ENCODE measurements at places on chromosomes 7 and 10.

- no peak for DNase-seq
Measured at GRCh38 chr10:63578501-63578900, 57.3 kb downstream of the REEP3 start.

DNA sequence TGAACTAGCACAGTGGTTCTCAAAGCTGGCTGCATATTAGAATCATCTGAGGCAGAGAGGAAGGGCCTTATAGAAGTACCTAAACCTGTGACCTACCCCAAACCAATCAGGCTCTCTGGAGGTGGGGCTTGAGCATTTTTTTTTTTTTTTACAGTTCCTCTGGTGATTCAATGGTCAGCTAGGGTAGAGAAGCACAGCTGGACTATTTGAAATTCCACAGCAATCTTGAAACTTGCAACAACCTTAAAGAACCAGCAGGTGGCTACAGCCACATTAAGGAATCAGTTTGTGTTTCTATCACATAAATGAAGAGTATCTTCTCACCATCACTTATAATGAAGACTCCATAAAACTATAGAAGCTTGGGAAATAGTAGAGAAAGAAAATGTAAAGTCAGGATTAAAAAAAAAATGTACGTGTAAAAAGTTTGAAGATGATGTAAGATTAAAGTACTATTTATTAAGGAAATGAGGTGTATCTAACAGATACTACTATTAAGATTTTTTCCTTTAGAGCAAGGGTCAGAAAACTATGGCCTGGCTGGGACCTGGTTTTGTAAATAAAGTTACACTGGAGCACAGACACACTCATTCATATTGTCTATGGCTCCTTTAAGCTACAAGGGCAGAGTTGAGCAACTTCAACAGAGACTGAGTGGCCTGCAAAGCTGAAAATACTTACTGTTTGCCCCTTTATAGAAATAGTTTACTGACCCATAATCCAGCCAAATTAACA, 3.8 kb downstream of the RTKN2 start:
- DNase-seq = peak; percentile 77

- no peak for DNase-seq
Measured at GRCh38 chr10:56537984-56538383, 176.9 kb upstream of the ZWINT start.

DNA sequence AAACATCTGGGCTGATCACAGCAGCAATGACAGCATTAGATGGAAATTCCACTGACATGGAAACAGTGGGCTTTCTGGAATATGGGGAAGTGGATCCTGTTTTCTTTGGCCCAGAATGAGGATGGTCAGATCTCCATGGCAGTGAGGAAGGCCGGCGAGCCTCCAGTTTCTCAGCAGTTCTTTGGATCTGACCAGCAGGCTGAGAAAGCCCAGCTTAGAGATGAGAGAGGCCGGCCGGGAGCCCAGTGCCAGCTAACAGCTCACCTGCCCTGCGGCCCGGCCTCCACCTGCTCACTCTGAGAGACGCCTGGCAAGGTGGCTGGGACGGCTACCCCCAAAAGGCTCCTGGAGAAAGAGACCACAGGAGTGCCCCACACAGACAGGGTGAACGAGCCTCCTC, 24.2 kb downstream of the GPER1 start:
- no peak for DNase-seq

- DNase-seq = no peak
Measured at GRCh38 chr10:117133273-117134055, 4.6 kb downstream of the VAX1 start.

DNA sequence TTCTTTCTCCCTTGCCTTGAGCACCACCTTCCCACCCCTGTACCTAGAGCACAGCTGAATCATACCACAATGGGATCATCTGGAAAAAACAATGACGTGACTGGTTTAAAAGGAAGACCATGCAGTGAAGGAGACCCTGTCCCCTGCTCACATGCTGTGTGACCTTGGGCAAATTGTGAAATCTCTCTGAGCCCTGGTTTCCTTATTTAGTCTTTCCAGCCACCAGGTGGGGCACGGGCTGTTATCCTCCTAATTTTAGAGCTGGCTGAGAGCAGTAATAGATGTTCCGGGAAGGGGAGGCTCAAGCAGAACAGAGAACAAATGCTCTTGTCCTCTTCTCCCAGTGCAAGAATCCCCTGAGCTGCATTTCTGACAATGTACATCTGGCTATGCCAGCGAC, 198.3 kb downstream of the RPS24 start:
- DNase-seq = no peak

DNA sequence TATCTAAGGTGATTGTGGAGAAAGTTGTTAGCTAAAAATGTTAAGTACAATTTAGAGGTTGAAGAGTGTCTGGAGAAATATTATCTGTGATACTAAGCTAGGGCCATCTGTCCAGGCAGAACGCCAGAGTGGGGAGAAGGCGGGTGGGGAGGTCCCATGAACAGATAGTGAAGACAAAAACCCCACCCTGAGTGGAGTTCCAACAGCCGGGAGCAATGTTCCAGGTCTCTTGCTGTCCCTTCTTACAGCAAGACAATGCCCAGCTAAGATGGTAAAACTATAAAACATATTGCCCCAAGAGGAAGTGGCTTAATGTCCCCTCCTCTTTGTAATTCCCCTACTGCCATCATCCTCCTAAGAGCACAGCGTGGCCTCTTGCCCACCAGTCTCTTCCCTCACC, 10.4 kb upstream of the IL15RA start:
- DNase-seq = peak; percentile 21

DNA sequence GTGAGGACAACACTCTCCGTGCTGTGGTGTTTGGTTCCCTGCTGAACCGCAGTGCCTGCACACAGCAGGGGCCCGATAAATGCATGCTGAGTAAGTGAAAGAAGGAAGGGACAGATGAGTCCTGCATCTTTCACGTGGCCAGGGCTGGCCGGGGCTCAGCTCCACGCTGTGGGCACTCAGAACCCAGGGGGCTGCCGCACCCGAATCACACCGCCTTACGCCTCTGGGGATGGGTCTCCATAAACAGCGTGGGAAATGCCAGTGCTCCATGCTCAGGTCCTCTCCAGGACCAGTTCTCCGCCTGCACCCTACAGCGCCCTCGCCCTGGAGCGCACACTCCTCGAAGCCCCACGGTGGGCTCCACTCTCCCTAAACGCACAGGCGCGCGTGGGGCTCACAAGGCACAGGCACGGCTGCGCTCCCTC, 38.1 kb downstream of the RASGEF1A start:
- no peak for DNase-seq

- DNase-seq = no peak
Measured at GRCh38 chr7:144384071-144384470, 19.4 kb downstream of the NOBOX start.

- peak; percentile 81 for DNase-seq
Measured at GRCh38 chr10:78362406-78363022, 328.9 kb downstream of the RPS24 start.

GRCh38 chr7:11206177-11206899, 232.7 kb downstream of the PHF14 start:
- no peak for DNase-seq

DNA sequence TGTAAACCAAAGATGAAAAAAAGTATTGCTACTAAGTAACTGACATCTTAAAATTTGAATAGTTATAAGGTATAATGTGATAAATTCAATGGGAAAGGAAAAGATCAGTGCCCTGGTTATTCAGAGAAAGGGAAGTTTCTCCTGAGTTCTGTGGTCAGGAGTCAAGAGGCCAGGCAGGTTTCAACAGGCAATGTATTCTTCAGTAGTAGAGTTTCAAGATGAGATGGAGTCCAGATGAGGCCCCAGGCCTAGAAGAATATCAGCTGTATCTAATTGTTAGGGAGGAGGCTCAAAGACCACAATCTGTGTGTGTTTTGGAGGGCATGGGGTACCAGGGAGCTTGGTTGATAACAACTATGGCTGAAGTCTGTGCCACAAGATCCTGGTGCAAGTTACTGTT, 101.4 kb upstream of the DLX6 start:
- DNase-seq = no peak

DNA sequence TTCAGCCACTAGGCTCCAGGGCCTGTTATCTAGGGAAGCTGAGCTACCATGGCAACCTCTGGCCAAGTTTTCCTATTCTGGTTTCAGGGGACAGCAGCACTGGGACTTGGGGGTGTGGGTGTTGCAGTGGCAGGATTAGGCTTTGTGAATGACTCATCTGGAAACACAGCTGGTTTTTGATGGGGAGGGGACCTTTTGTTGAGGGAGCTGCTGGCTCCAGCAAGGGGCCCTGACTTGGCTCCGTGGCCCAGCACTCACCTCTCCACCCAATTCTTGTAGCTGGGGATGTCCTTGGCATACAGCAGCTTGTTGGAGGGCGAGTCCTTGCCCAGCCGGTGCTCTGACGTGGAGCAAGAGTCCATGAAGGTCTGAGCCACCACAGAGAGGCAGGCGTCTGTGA, 435.9 kb downstream of the PLXNA4 start:
- no peak for DNase-seq

DNA sequence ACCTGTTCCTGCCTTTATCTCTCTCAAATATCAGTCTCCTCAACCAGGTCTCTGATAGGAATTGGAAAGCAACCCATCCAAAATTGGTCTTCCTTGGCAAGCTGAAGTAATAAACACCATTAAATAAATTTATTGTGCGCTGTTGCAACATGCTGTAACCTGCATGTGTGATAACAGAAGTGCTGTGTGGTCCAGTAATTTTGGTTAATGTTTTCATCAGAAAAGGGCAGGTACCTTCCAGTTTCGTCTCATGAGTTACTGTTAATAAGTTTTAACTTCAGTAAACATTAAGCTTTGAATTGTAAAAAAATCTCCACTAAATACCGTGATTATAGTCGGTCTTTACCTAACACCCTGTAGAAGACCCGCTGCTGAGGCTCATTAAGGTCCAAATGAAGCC, 624.7 kb downstream of the TNS3 start:
- DNase-seq = no peak

GRCh38 chr7:77349141-77349540, 67.0 kb downstream of the GSAP start:
- no peak for DNase-seq

DNA sequence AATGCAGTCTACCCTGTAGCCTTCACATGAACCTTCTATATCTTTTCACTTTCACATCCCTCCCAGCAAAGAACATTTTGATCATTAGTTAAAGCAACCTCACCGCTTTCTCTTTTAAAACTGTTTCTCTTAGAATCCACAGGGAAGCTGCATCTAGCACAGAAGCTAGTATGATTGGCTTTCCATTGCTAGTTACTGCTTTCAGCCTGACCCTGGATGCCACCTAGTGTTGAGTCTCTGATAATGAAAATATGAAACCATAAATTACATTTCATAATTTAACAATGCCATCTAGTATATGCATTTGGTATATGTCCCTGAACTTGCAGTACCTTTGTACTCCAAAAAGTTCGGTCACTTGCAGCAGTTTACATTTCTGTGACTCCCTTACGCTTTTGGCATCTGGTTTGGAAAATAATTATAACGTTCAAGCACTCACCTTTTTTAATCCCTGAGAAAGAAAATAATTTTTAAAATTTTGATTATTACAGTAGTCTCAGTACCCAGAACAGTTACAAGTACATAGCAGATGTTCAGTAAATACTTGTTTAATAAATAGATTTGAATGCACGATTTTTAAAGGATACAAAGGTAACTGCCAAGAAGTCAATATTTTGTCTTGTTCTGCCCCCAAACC, 22.7 kb downstream of the CISD1 start:
- peak; percentile 57 for DNase-seq

- no peak for DNase-seq
Measured at GRCh38 chr10:8225187-8225586, 170.7 kb downstream of the GATA3 start.

DNA sequence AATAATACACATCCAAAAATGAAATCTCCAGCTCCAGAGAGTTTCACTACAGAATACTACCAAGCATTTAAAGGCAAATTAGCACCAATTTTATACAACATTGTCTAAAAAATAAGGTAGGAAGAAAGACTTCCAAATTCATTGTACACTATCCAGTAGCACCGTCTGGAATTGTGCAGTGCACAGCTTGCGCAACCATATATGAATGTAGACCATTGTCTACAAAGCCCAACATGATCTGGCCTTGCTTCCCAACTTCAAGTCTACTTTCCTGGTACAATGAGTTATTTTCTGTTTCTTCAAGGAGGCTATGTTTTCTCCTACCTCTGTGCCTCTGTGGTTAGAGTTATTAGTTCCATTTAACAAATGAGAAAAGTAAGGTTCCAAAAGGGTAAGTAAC, 115.4 kb upstream of the FOXK1 start:
- no peak for DNase-seq

GRCh38 chr7:64498270-64498669, 64.6 kb downstream of the ZNF680 start:
- no peak for DNase-seq

DNA sequence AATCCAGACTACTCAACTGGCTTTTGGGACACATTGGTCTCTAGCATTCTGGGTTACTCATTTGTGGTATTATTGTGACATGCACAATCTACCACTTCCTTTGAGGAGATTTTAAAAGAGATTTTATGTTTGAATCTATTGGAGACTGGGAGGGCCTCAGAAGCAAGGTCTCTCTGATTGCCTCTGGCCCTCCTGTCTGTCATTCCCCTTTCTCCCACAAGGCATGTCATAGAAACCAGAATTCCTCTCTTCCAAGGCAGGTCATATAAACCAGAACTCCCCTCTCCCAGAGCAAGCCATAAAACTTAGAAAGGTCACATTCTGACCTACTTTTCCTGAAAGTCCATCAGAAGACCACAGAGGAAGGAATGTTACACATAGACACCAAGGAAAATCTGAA, 777.7 kb downstream of the PHTF2 start:
- DNase-seq = no peak

DNA sequence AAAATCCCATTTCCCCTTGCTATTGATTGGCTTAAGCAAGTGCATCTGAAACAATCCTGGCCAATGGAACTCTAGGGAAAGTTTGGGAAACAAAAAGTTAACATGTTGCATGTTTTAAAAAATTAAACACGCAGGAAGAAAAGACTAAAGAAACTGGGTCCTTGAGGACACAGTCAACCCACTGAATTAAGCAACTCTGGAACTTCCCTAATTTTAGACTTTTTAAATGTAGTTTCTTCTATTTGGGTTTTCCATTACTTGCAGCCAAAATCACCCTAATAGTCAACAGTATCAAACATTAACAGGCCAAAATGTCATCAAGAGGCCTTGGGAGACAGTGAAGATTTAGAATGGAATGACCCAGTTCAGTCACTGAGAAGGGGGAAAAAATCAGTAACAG, 40.6 kb downstream of the OSBPL3 start:
- DNase-seq = no peak

DNA sequence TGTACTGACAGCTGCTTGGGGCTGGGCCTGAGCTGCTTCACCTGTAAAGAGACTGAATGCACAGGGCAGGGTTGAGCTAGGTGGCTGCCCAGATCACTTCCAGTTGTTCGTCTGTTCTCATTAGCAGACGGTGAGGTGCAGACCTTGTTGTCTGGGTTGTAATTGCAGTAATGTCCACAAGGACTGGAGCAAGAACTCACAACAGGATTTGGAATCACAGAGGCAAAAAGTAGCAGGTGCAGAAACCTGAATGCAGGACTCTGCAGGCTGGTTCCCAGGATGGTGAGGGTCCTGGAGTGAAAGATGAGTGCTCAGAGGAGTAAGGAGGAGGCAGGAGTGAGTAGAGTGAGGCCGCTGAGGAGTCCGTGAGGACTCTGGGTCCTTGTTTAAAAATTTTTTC, 9.2 kb downstream of the ZSCAN25 start:
- no peak for DNase-seq

Data from KBM-7 (cell line).